ENCODE measurements at places on chromosomes 11 and 22. TPM values are rescaled to one million over a fixed set of nuclear protein-coding genes. Genes with fewer than 3 reads are reported as not detected.

Gene CNTF
- 2.6 TPM for total RNA-seq

Gene FGF19
- not detected for total RNA-seq

Gene MMP12
- total RNA-seq, result not detected

Gene ADAMTS15
- total RNA-seq, result not detected

Gene OMP
- total RNA-seq, result 0.79 TPM

Gene CENPM
- total RNA-seq, result 7.6 TPM

Gene OR2AG1
- not detected for total RNA-seq

Gene MFNG
- 213 TPM for total RNA-seq

Gene USP28
- total RNA-seq, result 17.2 TPM

Gene GAL3ST1
- total RNA-seq, result 1.4 TPM

Gene ARAP1
- total RNA-seq, result 157 TPM

Gene DEPDC5
- 52.3 TPM for total RNA-seq

Gene LRRC55
- not detected for total RNA-seq

Gene DEUP1
- not detected for total RNA-seq

Gene SMC1B
- total RNA-seq, result not detected

Gene OR8D1
- not detected for total RNA-seq

Gene SLC16A8
- not detected for total RNA-seq

DNA sequence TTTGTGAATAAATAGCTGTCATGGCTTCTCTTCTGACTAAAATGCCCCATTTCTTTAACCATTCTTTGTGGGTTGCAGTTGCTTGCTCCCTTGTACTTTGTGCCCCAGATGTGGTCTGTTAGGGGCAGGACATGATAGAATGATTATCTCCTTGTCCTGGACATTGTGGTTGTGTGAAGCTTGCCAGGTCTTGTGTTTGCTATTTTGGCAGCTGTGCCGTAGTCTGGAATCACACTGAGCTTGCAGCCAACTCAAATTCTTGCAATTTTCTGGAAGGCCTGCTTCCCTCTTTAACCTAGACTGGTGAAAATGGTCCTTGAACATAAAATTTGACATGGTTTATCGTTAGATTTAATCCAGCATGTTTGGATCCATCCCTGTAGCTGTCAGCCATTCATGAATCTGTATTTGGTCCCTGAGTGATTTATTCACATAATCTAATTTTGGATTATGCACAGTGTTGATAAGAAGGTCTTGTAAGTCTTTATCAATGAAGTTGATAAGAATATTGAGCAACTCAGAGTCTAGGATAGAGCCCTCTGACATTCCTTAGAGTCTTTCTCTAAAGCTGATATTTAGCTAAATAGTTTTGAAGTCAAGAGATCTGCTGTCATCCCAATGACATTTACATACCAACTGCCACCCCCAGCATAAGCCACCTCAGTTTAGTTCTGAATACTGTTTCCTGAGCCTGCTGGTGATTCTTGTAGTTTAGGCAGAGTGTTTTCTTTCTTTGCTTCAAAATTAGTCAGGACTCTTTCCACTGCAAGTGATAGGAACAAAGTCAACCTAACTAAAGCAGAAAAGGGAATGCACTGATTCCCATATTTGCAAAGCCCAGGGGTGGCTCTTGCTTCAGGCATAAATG lies 9.8 kb downstream of the SPON1 start:
- DNase-seq, result no peak

DNA sequence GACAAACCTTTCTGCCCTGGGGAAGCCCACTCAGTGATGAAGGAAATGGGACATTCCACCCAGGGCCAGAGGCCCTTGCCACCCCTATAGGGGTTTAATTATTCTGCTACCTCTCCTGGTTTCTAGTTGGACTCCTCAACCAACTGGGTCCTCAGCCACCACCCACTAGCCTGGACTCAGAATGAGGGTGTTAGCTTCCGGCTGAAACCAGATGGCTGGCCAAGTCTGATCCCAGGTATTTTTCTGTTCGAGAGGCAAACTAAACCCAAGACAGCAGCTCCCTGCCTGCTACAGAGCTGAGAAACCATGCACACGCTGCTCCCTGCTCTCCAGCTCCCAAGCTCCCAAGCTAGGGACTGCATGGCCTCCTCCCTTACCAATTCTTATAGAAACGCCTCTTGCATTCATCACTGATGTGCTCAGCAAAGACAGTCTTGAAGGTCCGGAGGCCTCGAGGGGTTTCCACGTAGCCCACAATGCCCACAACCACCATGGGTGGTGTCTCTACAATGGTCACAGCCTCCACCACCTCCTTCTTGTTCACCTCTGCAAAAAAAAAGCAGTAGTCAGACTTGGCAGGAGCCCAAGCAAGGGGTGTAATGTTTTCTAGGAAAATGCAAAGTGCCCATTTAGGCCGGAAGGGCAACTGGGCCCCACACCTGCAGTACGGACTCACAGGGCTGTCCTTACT lies 2.2 kb downstream of the RPL3 start:
- DNase-seq, result no peak

DNA sequence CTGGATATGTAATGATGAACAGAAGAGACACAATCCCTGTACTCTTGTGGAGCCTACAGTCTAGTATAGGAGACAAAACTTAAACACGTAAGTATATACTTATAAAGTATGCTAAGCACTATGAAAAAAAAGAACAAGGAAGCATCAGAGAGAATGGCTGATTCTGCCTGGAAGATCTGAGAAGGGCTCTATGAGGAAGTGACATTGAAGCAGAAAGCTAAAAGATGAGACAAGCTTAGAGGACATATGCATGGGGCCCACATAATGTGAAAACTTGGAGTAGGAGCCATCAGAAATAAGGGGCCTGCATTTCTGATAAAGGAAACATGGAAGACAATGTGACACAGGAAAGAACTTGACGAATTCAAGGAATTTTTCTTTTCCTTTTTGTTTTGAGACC lies 16.6 kb downstream of the SAA1 start:
- no peak for DNase-seq

DNA sequence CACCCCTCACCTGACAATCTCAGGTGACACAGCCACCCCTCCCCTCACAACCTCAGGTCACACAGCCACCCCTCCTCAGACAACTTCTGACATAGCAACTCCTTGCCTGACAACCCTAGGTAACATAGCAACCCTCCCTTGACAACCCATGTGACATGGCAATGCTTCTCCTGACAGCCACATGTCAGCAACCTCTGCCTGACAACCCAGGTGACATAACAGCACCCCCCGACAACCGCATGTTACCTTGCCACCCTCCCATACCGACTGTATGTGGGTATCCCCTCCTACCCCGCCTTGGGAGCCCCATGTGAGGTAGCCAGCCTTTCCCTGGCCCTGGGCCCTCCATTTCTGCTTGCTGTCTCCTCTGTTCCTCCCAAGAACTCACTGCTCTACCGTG lies 77.7 kb upstream of the B3GAT1 start:
- no peak for DNase-seq

GRCh38 chr11:86502137-86502642 lies 127.5 kb downstream of the CCDC81 start:
- no peak for DNase-seq

DNA sequence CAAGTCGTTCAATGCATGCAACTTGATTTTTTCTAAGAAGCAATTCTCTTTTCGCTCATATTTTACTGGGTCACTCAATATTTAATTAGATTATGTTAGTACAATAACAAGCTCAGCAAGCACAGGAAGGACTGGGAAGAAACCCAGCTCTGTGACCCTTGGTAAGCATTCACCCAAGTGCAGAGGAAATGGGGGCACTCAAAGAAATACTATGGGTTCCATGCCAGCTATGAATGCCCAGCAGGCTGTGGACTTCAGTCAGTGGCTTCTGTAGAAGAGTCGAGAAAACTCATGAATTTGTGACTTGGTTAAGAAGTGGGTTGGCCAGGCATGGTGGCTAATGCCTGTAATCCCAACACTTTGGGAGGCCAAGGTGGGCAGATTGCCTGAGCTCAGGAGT lies 123.6 kb downstream of the GALNT18 start:
- DNase-seq, result no peak

GRCh38 chr22:35914665-35915476 lies 113.8 kb downstream of the RBFOX2 start:
- DNase-seq, result no peak

DNA sequence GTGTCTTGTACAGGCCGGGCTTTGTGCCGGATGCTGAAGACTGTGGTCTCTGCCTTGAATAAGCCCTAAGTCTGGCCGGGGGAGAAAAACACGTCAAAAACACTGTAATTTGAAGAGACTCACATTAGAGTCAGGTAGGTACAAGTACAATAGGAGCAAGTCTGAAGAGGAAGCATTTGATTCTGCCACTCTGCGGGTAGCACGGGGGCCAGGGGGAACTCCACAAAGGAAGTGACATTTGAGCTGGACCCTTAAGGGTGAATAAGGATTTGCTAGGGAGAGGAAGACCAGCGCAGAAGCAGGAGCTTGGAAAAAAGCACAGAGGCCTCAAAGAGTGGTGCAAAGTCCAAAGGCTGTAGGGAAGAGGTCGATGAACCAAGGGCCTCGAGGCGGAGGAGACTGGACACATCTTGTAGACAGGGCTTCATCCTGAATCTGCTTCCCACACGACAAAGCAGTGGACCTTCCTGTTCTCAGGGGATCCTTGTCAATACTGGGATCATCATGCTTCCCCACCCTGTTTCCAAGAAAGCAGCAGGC lies 38.7 kb downstream of the BUD13 start:
- no peak for DNase-seq

- DNase-seq, result peak; percentile 77
Measured at GRCh38 chr11:118438314-118438931, 2.1 kb downstream of the KMT2A start.

DNA sequence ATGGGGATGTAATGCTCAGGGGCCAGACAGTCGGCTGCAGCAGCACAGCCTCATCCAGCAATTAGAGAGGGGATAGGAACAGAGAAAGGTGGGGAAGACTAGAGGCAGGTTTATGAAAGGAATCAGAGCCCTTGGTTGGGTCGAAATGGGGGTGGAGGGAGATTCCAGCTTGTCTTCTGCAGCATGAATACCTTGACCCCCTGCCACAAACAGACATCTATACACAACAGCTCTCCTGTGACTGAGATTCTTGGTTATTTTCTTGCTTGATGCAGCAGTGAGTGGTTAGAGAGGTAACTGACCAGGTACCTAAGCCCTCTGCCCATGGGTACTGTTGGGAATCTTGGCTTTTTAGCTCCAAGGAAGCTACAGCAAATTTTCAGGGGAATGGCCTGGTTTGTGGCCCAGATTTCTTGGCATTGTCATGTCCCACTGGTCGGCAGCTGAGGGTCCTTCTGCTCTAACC lies at the start of gene TRIM49D1:
TSS of gene TRIM49D1 (minus strand) at position 51 of the 466 bp plus-strand sequence. CDS start 4,535 bp downstream, outside the sequence.
- DNase-seq, result no peak

- no peak for DNase-seq
Measured at GRCh38 chr22:34108168-34108567, 187.9 kb upstream of the LARGE1 start.

DNA sequence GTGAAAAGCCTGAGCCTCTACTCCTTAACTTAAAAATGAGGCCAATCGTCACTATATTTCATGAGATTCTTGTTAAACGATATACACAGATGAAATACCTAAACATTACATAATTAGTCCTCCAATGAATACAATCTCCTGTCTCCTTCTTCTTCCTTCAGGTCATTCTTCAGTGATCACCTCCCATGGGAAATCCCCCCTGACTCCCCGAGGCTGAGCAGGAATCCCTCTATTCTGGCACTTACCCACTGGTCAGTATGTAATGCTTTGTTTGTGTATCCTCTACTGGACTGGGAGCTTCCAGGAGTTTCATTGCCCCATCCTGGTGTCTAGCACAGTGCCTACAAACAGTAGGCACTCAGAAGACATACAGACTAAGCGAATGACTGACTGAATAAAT lies 52.3 kb downstream of the RAB38 start:
- DNase-seq, result no peak

DNA sequence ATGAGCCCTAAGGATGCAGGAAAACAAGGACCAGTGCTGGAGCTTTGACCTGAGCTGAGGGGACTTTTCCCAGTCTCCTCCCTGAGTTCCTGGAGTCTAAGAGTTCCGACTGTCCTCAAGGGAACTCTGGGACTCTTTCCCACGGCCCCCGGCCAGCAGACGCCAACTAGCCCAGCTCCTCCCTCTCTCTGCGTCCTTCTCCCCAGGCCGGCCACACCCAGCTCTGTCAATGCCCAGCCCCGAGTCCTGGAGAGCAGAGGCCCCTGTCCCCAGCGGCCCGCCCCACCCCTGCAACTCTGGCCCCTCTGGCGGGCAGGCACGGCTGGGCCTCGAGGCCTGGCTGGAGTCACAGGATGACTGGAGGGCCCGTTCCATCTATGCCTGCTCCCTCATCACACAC lies 29.8 kb downstream of the NECTIN1 start:
- DNase-seq, result no peak

- DNase-seq, result no peak
Measured at GRCh38 chr22:47417699-47418098, 655.2 kb downstream of the TBC1D22A start.

- DNase-seq, result no peak
Measured at GRCh38 chr22:23183061-23183698, 2.9 kb downstream of the BCR start.

- peak; percentile 42 for DNase-seq
Measured at GRCh38 chr11:88414385-88414861, 76.9 kb upstream of the CTSC start.

GRCh38 chr11:100740440-100740839 lies 53.4 kb downstream of the ARHGAP42 start:
- no peak for DNase-seq

DNA sequence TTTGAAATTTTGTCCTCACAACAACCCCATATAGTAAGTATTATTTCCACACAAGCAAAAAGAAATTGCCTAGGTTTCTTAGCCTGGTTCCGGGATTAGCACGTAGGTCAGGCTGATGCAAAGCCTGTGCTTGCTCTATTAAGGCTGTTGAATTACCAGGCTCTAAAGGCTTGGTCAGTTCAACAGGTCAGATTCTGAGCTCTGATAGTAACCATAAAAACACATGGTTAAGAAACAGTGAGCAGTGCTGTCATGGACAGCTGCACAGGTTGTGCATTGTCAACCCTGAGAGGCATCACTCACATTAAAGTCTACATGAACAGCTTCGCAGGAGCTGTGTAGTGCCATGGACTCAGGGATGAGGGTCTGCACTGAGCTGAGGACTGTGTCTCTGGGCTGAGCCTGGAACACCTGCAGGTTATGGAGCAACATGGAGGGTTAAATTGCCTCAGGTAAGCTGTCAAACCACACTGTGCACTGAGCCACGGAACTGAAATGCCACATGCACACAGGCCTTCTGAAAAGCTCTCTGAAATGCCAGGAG lies 98.0 kb downstream of the PIWIL4 start:
- no peak for DNase-seq

DNA sequence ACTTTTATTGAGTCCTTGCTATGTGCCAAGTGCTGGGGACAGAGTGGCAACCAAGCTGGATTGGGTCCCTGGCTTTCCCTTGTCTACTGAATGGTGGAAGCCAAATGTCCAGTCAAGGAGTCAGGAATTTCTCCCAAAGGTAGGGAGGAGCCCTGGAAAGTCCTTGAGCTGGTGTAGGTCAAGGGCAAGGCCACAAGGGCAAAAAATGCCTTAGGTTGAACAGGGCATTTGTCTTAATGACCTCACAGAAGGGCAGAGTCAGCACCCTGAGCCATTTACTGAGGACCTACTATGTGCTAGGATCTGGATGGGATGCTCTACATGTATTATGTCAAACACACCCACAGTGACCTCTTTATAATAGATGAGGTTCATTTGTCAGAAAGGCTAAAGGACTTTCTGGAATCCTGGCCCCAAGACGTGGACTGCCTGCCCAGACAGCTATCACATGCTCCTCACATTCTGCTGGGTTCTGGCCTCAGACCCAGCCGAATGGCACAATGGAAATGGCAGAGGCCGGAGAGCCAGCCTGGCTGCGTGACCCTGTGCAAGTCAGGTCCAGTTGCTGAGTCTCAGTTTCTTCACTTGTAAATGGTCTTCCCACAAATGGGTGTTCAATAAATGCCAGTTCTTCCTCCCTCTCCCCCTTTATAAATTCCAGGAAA lies 17.7 kb downstream of the MOGAT2 start:
- no peak for DNase-seq

- DNase-seq, result no peak
Measured at GRCh38 chr11:132803436-132803835, 728.9 kb downstream of the OPCML start.

Measured in CD4-positive, alpha-beta memory T cell (primary cell).